ENCODE measurements at places on chromosomes 2 and 18.

GRCh38 chr2:240435948-240436682 lies 652 bp downstream of the GPC1 start:
- no peak for DNase-seq

GRCh38 chr2:102841107-102841840 lies 79.4 kb downstream of the TMEM182 start:
- peak; percentile 77 for DNase-seq

DNA sequence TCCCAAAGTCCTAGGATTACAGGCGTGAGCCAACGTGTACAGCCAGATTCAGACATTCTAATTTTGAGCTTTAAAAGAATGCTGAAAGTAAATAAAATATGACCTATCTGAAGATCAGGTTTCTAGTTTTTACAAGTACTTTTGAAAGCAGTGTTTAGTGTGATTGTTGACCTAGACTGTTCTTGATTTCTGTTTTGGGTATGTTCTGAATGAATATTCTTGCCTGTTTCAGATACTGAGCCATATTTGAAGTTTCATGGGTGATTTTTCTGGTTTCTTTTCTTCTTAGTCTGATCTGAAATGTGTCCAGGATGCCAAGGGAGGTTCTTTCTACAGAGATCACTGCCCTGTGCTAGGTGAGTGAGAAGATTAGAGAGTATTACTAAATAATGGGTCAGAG lies 37.2 kb downstream of the MIB1 start:
- DNase-seq: no peak

DNA sequence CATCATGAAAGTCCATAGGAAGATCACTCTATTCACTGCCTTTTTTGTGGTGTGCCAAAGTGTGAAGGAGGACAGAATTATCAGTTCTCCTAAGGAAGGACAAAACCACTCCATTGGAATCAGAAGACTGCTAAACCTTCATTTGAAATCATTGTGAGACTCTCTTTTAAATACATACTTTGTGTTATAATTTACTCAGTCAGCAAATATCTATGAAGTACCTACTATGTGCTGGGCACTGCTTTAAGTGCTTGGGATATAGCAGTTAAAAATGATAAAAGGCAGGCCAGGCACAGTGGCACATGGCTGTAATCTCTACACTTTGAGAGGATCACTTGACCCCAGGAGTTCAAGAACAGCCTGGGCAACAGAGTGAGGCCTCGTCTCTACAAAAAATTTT lies 692.3 kb downstream of the DSC3 start:
- DNase-seq: no peak

DNA sequence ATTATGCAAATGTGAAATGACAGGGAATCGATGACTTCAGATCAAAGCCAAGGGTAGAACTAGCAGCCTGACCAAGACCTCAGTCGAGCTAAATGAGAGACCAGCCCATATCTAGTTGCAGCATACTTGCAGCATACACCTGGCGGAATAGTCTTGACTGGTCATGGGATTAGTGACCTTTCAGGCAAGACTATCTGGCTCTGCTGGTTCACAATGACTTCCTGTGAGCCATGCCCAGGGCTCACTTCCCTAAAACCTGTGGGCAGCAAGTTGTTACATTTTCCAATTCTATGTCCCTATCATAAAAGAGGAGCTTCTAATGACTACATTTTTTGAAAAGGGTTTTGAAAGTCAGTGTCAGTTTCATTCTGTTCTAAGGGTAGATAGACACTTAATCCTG lies 1624.9 kb upstream of the CELF4 start:
- peak; percentile 90 for DNase-seq

DNA sequence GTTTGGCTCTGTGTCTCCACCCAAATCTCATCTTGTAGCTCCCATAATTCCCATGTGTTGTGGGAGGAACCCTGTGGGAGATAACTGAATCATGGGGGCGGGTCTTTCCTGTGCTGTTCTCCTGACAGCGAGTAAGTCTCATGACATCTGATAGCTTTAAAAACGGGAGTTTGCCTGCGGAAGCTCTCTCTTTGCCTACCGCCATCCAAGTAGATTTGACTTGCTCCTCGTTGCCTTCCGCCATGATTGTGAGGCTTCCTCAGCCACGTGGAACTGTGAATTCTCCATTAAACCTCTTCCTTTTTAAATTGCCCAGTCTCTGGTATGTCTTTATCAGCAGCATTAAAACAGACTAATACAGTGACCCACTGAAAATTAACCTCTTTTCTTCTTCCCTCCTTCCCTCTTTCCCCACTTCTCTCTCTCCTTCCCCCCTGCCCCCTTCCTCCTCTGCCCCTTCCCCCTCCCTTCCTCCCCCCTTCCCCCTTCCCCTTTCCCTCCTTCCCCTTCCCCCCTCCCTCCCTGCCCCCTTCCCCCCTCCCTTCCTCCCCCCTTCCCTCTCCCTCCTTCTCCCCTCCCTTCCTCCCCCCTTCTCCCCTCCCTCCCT lies 818.8 kb downstream of the SLC4A3 start:
- no peak for DNase-seq

GRCh38 chr2:229851870-229852269 lies 69.9 kb downstream of the TRIP12 start:
- DNase-seq: peak; percentile 90

DNA sequence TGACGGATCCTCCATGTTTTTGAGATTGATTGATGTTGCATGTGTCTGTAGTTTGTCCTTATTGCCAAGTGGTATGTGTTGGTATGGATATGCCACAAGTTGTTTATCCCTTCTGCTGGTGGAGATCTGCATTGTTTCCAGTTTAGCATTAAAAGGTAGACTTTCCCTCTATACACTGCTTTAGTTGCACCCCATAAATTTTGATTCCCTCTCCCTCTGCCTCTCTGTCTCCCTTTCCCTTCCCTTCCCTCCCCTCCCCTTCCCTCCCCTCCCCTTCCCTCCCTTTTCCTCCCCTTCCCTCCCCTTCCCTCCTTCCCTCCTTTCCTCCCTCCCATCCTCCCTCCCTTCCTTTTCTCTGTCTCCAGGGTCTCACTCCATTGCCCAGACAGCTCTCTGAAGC lies 18.6 kb upstream of the TOGARAM2 start:
- DNase-seq: no peak

GRCh38 chr2:233089851-233090250 lies 29.7 kb downstream of the INPP5D start:
- no peak for DNase-seq

GRCh38 chr2:236875906-236876505 lies 209.7 kb upstream of the COPS8 start:
- no peak for DNase-seq

GRCh38 chr18:36744261-36744876 lies 84.4 kb downstream of the TPGS2 start:
- no peak for DNase-seq

- DNase-seq: no peak
Measured at GRCh38 chr2:172216477-172216876, 113.8 kb upstream of the DLX2 start.

GRCh38 chr2:145157741-145158591 lies 638.0 kb upstream of the ZEB2 start:
- DNase-seq: peak; percentile 46

All from OCI-M1 (cell line).